ENCODE measurements at places on chromosomes 6 and 20.

GRCh38 chr6:136717716-136717990 is 74.6 kb downstream of the MAP3K5 start:
- no peak for DNase-seq

DNA sequence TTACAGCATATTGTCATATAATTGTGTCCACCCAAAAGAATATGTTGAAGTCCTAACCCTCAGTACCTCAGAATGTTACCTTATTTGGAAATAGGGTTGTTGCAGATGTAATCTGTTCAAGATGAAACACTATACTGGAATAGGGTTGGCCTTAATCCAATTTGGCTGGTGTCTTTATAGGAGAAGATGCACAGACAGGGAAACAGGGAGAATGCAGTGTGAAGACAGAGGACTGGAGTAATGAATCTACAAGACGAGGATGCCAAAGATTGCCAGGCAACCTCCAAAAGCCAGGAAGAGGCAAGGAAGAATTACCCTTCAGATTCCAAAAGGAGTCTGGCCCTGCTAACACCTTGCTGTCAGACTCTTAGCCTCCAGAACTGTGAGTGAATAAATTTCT is 482.9 kb downstream of the PTPRT start:
- no peak for DNase-seq

DNA sequence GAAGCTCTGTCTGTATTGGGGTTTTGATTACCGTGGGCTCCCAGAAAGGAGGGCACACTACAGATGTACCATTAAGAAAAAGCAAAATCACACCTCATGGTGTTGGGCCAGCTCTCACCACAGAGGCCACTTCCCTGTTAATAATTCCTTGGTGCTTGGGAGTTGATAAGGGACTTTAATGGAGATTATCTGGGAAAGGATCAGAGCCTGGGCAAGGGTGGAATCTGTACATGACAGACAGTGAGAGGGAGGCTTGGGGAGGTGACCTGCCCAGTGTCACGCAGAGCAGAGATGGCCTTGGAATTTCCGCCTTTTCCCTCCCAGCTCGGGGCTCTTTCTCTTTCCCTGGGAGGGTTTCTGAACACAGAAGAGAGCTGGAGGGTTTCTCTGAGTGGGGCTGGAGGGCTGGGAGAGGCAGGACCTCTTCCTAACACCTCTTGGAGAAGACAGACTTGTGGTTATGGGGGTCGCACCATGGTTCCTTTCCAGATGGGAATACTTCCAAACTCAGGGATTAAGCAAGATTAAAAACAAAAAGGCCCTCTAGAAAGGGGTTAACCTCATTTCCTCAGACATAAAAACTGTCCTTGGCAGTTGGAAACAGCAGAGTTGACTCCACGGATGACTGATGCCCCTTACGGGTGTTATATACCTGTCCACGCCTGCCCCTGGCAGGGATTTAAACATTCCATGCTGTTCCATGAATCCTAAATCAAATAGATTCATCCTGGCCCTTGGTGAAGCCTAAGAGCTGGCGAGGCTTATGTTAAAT is 16.8 kb upstream of the KCNK16 start:
- no peak for DNase-seq

GRCh38 chr20:43189554-43190331 is at the start of gene PTPRT:
Gene PTPRT, minus strand, starts transcription at chr20:43189906. Its CDS starts 173 bp downstream, at chr20:43189733.
- no peak for DNase-seq

- DNase-seq, result no peak
These were observed 24.7 kb downstream of the C20orf203 start for GRCh38 chr20:32648761-32649650.

DNA sequence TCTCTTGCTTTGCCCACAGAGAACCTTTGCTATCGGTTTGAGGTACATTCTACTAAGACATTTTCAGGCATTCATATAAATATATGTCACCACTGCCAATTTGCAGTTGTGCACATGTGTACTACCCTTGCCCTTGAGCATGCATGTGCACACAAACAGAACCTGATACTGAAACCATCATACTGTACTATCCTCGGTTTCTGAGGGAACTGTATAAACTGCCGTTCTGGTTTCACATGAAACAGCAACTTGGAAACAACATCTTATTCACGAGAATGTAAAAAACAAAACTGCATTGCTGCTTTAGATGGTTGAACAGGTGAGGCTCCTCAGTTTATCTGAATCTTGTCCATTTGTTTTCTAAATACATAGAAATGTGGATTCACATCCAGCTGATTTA is 151.2 kb upstream of the TMEM170B start:
- no peak for DNase-seq

DNA sequence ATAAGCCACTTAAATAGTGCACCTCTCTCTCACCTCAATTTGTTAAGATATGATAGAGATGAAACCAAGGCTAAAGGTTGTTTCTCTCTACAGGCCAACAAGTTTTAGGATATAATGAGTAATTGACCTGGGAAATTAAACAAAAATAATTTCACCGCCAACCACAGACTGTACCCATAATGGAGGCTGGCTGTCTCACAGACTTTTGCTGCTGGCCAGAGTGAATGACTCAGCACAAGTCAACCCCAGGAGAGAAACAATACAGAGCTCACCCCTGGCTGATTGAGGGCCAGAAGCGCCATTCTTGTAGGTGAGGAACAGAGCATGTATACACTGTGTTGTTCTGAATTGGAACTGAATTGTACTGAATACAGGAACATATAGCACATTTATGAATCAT is 99.9 kb downstream of the CAP2 start:
- DNase-seq, result no peak

- no peak for DNase-seq
These were observed 14.1 kb downstream of the TXNDC5 start for GRCh38 chr6:7896465-7896987.

DNA sequence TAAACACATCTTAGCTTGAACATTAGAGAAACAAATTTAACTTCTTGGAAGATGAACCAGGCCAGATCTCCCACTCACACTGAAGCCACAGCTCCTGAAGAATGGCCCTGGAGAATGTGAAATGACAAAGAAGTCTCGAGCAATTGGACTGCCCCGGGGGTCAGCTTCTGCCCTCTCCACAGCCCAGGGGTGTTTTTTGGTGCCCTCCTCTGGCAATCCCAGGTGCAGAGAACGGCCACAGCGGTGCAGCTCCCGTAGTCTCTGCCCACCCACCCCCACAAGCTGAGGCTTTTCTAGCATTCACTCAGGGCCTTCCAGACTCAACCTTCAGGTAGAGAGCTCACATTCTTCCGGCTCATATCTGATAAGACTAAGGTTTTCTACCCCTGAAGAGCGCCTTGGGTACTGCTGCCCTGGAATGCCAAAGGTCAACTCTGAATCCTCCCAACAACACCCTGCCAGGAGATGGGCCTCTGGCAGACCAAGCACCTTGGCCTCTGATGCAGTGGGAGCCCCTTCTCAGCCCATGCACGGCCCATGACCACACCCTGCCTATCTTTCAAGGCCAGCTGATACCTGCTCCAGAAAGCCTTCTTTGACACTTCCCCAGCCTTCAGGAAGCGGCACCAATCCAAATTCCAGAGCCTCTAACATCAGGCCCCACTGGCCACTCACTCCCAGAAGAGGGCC is 208.3 kb downstream of the SYNDIG1 start:
- no peak for DNase-seq

DNA sequence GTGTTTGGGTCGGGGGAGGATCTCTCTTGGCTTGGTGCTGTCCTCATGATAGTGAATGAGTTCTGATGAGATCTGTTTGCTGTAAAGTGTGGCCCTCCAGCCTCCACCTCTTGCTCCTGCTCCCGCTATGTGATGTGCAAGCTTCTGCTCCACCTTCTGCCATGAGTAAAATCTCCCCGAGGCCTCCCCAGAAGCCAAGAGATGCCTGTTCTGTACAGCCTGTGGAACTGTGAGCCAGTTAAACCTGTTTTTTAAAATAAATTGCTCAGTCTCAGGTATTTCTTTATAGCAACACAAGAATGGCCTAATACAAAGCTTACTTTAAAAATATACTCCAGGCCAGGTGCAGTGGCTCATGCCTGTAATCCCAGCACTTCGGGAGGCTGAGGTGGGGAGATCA is 11.3 kb upstream of the CCNC start:
- DNase-seq, result no peak

- no peak for DNase-seq
These were observed 63.0 kb upstream of the NXT1 start for GRCh38 chr20:23287354-23288190.

- peak; percentile 23 for DNase-seq
These were observed 703 bp downstream of the EPHA7 start for GRCh38 chr6:93418408-93419303.

GRCh38 chr20:49479785-49480184 is 2.7 kb downstream of the KCNB1 start:
- DNase-seq, result peak; percentile 78

GRCh38 chr6:51019806-51020205 is 201.1 kb downstream of the TFAP2B start:
- DNase-seq, result no peak

DNA sequence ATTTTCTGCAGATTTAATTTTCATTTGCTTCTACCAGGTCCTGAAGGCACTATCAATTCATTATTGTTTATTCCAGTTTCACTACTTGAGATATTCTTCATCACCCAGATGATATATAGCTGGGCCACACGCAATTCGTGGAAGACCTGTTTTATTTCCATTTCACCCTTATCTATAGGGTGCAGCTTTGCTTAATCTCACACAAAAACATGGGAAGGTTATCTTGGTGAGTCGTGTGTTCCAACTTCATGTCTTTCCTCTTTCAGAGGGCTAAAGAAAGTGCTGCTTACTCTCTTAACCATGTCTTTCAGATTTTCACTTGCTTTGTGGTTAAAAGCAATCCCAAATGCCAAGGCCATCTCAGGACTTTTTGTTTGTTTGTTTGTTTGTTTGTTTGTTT is 194.0 kb downstream of the SOD2 start:
- DNase-seq, result no peak

DNA sequence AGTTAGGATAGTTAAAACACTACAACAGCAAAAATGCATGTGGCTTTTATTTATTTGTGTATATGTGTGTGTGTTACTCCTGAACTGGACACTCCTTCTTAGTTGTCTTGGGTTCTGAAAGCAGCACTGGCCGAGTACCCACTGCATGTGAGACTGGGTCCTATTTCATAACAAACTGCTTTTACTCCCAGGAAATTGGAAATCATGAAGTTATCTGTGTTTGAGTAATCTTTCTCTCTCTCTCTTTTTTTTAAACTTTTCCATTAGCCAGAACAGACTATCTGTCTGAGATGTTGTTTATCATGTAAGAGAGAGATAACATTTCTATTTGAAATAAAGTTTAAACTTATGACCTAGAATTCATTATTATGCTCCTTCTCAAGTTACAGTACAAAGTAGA is 110.4 kb downstream of the LIN28B start:
- no peak for DNase-seq

DNA sequence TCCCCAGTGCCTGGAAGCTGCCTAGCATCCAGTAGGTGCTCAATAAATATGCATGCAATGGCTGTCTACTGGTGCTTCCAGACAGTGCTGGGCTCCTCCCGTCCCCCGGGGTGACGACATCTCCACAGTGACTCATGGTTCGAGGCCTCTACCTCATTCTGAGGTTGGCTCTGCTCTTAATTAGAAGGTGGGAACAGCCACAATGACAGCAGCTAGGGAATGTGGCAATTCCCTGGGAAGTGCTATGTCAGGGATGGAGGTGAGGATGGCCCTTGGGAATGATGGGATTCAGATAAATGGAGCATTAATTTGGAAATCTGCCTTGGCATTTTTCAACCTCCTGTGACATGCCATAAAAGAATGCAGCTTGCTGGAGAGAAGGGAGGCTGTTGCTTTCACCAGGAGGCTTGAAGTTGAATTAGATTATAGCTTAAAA is 43.5 kb upstream of the NFATC2 start:
- no peak for DNase-seq

GRCh38 chr6:19279273-19279684 is 557.9 kb upstream of the ID4 start:
- DNase-seq, result no peak

DNA sequence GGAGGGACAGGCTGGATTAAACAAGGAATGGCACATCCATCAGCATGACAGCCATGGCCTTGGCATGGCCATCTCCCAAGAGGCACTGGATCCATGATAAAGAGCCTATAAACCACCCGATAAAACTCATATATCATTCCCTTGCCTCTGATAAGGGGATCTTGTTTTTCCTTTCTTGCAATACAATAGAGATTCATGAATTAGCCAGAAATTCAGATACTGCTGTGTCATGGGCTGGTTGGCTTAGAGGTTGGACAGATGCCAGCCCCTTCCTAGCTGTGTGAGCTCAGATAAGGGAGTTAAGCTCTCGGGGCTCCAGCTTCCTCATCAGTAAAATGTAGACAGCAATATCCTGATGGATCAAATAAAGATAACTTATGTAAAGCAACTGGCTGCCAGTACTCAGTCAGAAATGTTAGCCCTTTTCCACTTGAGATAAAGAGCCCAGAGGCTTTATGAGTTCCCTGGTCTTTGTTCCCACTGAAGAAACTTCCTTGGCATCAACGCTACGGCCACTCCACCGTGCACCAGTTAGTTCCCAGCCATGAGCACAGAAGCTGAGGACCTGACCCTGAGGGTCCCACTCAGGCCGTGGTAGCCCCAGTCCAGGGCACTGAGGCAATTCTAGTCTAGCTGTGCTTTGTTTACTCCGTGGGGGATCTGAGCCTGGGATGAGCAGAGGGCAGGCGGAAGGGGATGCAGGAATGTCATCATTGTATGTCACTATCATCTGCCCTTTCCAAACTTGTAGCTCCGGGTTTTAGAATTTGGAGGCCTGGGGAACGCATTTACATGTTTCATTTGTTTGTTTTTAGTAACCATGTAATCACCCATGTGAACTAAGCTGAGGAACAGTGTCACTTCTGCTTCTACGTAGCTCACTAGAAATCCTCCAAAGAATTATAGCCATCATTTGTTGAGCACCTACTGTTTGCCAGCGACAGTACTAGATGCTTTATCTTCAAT is 67.2 kb upstream of the TBC1D7 start:
- no peak for DNase-seq

DNA sequence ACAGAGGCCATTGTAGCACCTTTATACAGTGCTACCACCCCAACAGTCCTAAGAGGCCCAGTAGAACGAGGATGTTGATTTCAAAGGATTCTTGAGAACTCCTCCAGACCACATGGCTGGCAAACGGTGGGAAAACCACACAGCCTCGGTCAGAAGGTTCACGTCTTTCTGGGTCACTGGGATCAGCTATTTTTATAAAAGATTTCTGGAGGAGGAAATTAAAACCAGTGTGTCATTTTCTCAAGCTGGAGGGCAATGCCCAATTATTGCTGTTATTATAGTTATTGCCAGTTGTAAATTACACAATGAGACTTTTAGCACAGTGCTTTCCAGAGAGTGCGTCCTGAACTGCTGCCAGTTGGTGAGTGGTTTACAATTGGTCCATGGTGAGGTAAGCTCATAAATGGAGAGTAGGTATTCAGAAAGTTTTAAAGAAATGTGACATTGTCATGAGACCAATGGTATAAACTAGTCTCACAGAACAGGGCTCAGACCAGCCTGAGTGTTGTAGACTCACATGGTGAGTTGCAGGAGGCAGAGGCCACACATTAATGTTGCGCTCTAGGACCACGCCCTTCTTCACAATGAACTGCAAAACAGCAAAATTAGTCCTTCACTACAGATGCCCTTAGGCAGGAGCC is 8.4 kb upstream of the PPP1R14C start:
- DNase-seq, result no peak

DNA sequence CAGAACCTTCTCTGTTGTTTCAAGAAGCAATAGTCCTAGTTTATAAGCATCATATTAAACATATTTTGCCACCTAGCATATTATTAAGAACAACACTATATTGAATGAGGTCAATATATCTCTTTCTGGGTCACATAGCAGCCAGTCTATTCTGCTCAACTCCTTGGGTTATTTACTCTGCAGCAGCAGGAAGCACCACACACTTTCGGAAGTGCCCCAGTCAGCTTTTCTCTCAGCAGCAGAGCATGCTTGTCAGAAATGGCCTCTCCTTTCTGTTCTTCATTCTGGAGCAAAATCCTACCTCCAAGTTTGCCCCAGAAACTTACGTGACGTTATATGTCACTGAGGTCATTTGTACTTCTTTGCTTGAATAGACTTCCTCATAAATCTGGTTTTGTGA is 22.7 kb downstream of the CFAP206 start:
- no peak for DNase-seq
